G401 (cell line): ENCODE measurements at places on chromosomes 11 and 22. TPM values are rescaled to one million over a fixed set of nuclear protein-coding genes. Genes with fewer than 3 reads are reported as not detected.

The TSKU gene
- 15.3 and 22.9 TPM in 2 replicates for total RNA-seq

The SLC16A8 gene
- total RNA-seq: not detected in 2 replicates

The ALDH3B1 gene
- total RNA-seq: 1.2 and 2.1 TPM in 2 replicates

- DNase-seq: no peak
Measured at GRCh38 chr11:91707652-91708482, 516.8 kb upstream of the FAT3 start.

- DNase-seq: no peak
Measured at GRCh38 chr11:85831050-85831449, 20.1 kb upstream of the SYTL2 start.

DNA sequence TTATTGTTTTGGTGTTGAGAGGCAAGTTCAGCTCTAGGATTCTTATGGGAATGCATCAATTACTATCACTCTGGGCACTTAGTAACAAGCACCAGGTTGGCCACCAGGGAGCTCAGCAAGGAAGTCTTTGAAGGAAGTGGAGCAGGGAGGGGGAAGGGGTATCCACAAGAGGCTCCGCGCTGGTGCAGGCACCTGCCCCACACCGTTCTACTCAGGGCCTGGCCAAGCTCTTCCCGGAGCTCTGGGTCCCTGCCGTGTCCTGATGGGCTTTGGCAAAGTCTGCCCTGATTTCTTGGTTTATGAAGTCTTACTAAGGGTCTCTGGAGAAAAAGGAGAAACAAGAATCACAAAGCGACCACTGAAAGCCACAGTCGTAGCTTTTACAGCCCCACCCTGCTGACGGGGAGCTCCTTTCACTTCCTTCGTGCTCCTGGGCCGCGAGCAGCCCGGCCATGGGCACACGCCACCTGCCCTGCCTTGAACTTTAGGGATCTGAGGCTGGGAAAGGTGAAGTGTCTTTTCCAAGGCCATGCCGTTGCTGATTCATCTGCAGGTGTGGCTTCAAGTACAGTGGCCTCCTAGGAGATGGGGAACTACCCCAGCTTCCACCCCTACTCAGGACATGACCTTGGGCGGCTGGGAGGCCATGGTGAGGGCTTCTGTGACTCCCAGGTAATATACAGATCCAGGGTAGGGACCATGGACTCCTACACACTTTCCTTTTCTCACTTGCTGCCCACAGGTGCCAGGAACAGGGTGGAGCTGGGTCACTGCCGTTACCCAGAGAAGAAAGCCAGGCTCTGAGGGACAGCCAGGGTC, 15.9 kb upstream of the LRRC32 start:
- no peak for DNase-seq

- DNase-seq: no peak
Measured at GRCh38 chr11:96254087-96254486, 88.9 kb downstream of the MAML2 start.

- no peak for DNase-seq
Measured at GRCh38 chr22:40000171-40000570, 5.4 kb downstream of the FAM83F start.

- DNase-seq: no peak
Measured at GRCh38 chr11:73551677-73552076, 46.2 kb downstream of the FAM168A start.

GRCh38 chr11:78748918-78749690, 174.4 kb upstream of the NARS2 start:
- no peak for DNase-seq

GRCh38 chr11:10618490-10618889, 50.0 kb upstream of the LYVE1 start:
- no peak for DNase-seq

- no peak for DNase-seq
Measured at GRCh38 chr11:75279273-75279672, 38.7 kb downstream of the TPBGL start.

DNA sequence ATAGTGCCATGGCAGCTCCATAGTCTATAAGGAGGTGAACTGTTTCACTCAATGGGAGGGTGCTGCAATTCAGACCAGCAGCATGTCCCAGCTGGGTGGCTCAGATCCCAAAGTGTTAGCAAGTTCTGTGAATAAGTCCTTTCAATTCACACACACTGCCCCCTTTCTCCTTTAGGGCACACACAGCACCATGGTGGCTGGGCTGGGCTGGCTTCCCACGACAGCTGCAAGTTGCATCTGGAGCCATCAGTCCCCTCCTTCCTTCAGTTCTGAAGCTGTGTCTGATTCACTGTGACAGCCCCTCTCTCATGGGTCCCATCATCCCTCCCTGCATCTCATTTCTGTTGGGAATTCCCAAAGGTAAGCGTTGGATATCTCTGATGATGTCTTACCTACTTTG, 324.1 kb upstream of the NCAM1 start:
- DNase-seq: peak; percentile 12

DNA sequence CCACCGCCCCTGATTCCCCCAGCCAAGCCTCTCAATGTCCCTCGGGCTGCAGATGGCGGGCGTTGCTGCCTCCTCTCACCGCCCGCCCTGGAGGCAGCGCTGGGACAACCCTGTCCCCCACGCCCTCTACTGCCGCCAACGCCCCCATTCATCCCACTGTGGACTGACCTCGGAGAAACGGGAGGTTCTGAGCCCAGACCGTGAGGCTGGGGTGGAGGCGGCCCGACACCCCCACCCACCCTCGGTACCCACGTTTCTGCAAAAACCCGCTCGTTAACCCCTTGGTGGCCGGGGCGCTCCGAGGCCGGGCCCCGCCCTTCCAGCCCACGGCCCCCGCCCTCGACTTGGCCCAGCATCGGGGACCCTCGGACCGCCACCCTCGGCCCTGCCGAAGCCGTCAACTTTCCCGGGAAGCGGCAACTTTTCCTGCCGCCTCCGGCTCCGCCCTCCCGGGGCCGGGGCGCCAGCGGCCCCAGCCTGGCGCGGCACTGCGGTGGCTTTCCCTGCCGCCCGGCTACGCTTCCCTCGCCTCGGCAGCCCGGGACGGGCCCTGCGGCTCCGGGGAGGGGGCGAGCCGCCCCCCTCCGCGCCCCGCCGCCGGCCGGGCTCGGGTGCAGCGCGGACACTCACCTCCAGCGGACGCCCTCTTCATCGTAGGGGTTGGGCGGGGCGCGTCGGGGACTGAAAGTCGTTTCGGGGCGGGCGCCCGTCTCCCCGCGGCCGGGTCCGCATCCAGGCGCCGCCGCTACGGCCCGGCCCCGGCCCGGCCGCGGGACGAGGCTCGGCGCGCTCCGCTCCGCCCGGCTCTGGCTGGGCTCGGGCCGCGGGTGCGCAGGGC, 458 bp downstream of the RTN4R start:
- peak; percentile 30 for DNase-seq

DNA sequence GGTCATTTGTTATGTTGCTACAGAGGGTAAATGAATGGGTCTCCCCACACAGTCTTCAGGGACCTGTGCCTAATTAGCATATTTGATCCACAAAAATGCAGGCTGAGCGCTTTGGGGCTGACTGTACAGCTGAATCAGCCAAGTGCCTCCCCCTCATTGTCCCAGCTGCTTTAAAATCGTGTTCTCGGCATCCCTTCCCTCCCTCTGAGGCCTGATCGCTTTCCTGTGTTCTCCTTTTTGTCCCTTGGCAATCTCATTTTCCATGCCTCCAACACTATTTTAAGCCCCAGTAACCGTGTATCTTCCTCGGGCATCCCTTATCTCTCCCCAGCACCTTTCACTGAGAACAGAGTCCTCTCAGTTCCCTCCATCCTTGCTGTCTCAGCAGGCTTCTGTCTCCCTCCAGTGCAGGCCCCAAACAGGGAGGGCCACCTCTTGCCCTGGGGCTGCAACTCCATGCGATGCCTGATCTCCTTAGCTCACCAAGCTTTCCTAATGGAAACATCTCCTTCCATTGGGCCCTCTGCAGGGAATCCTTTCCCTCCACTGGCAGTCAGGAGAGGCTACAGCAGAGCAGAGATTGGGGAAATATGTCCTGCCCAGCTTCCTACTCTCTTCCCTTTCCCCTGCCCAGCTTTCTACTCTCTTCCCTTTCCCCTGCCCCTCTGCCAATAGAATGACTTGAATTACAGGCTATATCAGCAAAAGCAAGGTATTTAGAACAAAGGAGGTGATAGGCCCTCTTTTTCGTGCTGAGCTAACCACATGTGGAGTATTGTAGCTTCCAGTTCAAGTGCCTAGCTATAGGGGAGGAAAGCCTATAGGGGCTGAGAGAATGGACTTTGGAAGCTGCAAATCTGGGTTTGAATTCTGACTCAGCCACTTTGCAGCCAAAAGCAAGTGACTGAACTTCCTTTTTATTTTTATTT, 13.8 kb downstream of the UQCR10 start:
- peak; percentile 24 for DNase-seq
